ENCODE measurements at places on chromosomes 4 and X.

DNA sequence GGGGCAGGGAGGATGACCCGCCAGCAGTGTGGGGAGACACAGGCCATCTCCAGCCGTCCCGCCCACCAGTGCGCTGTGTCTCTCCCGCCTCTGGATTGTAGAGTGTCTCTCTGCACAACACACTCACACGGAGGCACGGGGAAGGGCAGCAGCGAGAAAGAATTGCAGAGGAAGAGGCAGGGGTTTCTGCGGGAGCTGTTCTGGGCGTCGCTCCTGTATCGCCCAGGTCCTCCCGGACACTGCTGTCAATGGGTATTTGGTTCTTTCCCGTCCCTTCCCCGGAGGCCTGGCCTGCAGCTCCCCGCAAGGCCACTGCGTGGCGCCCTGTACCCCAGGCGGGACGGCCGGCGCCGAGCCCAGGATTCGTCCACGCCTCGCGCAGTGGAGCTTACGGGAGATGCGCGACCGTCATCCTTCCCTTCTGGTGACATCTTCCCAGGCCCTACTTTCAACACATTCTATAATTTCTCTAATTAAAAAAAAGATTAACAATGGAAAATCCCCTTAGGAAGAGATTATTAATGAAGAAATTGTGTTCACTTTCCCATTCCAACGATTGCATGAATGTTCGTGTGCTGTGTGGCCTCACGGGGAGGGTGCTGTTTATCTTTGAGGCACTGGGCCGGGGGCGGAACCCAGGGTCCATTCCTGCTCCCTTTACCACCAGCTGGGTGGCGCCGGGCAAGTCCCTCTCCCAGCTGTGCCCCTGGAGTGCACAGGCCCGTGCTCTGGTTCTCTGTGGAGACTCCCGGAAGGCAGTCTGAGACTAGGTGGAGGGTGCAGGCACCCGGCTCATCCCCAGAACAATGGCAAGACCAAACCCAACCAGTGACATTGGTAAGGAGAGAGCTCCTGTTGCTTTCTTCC, 95.7 kb downstream of the CPZ start:
- no peak for DNase-seq

GRCh38 chr4:125266901-125267604, 47.7 kb upstream of the FAT4 start:
- DNase-seq, result peak; percentile 96

DNA sequence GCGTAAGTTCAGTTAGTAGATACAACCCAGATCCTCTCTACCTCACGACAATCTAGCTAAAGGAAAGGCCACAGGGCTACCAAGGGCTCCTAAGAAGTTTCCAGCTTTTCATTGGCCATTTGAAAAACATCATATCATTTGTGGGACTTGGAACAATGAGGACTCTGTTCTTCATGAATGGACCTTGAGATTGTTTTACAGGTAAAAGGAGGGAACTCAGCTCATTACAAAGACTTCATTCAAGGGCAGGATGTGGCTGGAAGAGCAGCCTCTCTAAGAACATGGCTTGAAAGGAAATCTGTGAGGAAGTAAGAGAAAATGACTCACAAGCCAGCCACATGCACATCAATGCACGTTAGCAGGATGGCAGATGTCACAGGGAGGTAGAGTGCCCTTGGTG, 105.9 kb upstream of the SLC7A11 start:
- DNase-seq, result peak; percentile 93

GRCh38 chrX:28058901-28059300, 77.7 kb upstream of the DCAF8L1 start:
- DNase-seq, result no peak

DNA sequence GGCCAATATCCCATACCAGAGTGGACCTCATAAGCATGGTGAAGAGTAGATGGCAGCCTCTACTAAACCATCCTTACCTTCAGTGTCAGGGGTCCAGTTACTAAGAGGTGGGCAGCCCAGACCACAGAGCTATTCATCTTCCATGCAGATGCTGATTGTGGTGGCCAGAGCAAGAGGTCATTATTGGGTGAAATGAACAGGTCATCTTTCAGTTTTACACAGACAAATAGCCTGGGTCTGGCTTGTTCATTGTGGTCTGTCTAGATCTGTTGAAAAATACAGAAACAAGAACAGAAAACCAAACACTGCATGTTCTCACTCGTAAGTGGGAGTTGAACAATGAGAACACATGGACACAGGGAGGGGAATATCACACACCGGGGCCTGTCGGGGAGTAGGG, 71.3 kb downstream of the PAK3 start:
- DNase-seq, result no peak

GRCh38 chr4:176123710-176124407, 58.2 kb downstream of the WDR17 start:
- peak; percentile 3 for DNase-seq

- no peak for DNase-seq
Observed at GRCh38 chrX:134653835-134654234, 4.4 kb downstream of the PLAC1 start.

DNA sequence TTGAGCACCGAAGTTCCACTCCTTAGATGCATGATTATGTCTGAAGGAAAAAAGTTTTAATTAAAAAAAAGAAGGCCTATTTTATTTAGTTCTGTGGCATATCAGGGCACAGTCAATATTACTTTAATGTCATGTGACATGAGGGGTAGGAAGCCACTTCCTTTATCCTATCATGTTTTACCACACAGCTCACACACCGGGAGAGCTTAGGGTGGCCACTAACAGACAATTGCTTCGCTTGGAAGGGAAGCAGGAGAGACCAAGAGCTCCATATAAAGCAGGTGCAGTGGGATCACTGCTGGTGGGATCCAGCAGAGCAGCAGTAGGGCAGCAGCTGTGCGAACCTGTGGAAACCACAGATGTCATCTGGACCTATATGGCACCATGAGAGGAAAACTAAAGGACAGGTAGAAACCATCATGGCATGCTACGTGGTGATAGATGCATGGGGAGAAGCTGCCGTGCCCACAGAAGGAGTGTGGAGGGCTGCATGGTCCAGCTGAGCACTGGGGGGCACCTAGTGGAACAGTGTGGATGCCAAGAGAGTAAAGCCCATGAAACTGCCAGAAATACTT, 52.0 kb downstream of the DTHD1 start:
- no peak for DNase-seq

DNA sequence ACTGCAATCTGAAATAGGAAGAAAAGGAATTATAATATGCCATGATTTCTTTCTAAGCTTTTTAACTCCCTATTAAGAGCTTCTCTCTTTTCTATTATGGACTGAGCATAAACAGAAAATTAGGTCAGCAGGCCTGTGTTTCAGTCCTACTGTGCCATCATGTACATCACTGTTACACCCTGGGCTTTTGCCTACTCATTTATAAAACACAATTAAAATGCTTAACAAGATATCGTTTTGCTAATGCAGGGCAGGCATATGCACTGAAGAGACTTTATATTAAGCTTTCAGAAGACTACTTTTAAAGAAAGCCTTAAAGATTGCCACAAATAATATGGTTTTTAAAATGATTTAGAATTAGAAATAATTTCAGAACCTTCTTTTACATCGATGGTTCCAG, 828 bp upstream of the BBS12 start:
- DNase-seq, result no peak

DNA sequence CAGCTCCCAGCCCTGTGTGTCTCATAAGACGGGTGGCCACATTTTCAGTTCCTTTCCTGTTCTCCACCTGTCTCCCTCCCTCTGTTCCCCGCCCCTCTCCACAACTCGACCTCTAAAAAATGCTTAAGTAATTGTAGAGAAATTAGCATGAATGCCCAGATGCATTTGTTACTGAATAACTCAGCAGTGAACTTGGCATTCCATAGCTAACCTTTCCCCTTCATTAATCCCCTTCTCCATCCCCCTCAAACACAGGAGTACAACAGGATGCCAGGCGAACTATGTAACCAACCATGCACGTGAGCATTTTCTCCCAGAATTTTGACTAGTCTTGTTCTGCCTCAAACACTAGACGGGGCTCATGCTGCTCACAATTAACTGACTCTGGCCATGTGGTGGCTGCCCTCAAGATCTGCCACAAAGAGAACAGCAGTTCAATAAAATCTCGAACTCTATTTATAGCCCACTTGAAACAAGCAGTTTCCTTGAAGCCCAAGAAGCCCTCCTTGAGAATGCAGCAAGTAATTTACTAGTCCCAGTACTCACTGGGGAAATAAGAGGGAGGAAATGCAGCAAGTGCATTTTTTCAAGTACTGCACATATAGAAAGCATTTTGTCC, 351.2 kb downstream of the ARHGAP24 start:
- no peak for DNase-seq

DNA sequence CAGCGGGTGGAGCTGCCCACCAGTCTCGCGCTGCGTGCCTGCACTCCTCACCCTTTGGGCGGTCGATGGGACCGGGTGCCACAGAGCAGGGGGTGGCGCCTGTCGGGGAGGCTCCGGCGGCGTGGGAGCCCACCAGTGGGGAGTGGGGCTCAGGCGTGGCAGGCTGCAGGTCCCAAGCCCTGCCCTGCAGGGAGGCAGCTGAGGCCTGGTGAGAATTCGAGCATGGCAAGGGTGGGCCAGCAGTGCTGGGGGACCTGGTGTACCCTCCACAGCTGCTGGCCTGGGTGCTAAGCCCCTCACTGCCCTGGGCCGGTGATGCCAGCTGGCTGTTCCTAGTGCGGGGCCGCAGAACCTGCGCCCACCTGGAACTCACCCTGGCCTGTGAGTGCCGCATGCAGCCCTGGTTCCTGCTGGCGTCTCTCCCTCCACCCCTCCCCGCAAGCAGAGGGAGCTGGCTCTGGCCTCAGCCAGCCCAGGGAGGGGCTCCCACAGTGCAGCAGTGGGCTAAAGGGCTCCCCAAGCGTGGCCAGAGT, 746.6 kb upstream of the PABPC4L start:
- no peak for DNase-seq

DNA sequence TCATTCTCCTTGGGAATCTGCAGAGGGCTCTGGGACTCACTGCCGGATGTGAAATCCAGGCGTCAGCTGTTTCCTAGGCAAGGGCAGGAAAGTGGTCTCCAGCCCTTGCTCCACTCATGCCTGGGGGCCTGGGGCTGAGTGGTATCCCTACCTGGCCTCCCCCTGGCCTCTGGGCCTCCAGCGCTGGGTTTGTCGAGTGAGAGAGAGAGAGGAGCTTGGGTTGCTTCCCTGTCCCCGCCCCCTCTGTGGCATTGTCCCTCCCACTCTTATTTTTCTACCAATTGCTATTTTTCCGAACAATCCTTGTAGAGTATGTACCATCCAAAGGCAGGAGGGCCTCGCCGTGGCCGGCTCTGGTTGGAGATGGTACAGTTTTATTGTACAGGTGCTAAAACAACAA, 53.1 kb downstream of the ELF4 start:
- DNase-seq, result no peak

- DNase-seq, result no peak
Observed at GRCh38 chr4:128862608-128863311, 53.3 kb downstream of the JADE1 start.

GRCh38 chr4:20490734-20491133, 209.5 kb upstream of the PACRGL start:
- DNase-seq, result no peak

GRCh38 chrX:3046253-3047240, 5.3 kb downstream of the ARSF start:
- no peak for DNase-seq

- DNase-seq, result no peak
Observed at GRCh38 chrX:149641835-149642234, 10.2 kb upstream of the TMEM185A start.

DNA sequence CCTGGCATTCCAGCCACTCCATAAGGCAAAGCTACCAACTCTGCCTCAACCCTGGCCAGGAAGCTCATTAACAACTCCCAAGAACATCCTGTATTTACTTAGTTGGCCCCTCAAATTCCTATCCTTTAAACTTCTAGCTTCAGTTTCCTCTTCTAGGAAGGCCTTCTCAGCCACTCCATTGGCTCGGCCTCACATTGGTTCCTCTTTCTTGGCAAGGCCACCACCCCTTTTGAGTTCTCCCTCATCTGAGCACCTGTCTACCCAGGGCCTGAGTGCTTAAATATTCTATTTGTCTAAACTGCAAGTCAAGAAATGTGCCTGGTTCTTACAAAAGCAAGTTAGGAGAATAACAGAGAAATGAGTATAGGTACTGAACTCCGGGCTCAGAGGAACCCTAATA, 10.0 kb downstream of the SMC1A start:
- no peak for DNase-seq

DNA sequence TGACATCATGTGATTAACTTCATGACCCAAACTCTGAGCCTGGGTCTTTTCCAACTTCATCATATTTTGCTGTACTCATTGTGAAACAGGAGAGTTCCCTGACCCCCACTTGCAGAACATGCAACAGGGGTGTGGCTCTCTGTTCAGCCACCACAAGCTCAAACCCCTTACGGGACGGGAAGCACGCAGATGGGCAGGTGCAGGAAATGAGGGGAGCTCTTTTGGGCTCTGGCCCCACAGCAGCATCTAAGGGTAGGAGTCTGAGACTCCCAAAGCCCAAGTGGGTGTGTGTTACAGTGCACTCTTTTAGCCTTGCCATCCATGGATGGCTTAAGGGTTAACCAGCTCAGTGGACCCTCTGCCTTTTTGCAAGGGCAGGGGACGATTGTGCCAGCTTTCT, 599.5 kb upstream of the SMIM31 start:
- no peak for DNase-seq

GRCh38 chr4:1777822-1778641, 15.1 kb upstream of the FGFR3 start:
- DNase-seq, result peak; percentile 43

- no peak for DNase-seq
Observed at GRCh38 chr4:2338754-2339457, 77.0 kb upstream of the MXD4 start.

- peak; percentile 73 for DNase-seq
Observed at GRCh38 chr4:102344520-102344953, 745 bp downstream of the SLC39A8 start.
